Regular cardiac myocyte (primary cell): ENCODE measurements at places on chromosomes 3 and 15. TPM values are rescaled to one million over a fixed set of nuclear protein-coding genes. Genes with fewer than 3 reads are reported as not detected.

Gene TRPM1
- total RNA-seq, result under 0.01 TPM in 1 of 2 replicates, not detected in the other

Gene ARGFX
- not detected in 2 replicates for total RNA-seq

Gene C3orf85
- total RNA-seq, result not detected in 2 replicates

Gene KNG1
- total RNA-seq, result not detected in 2 replicates

Gene GPR156
- 0.38 and 0.56 TPM in 2 replicates for total RNA-seq

Gene RTP3
- not detected in 2 replicates for total RNA-seq

Gene ZMYND10
- total RNA-seq, result 0.58 and 0.85 TPM in 2 replicates

Gene LSMEM2
- total RNA-seq, result under 0.01 TPM in 1 of 2 replicates, not detected in the other

Gene SI
- not detected in 2 replicates for total RNA-seq

Gene COLQ
- under 0.01 and 0.28 TPM in 2 replicates for total RNA-seq

Gene TGM4
- not detected in 2 replicates for total RNA-seq

Gene HDAC11
- total RNA-seq, result 9.8 and 15.2 TPM in 2 replicates

Gene JAGN1
- total RNA-seq, result 27.3 and 38.3 TPM in 2 replicates

Gene APEH
- 127 and 160 TPM in 2 replicates for total RNA-seq

Gene CCDC32
- 21.7 and 23.7 TPM in 2 replicates for total RNA-seq

Gene VILL
- 2.5 and 5.4 TPM in 2 replicates for total RNA-seq

Gene ACP3
- under 0.01 and 0.28 TPM in 2 replicates for total RNA-seq

Gene RBP2
- not detected in 2 replicates for total RNA-seq

Gene SUCNR1
- total RNA-seq, result 6.5 and 6.7 TPM in 2 replicates

Gene NANOGP8
- not detected in 2 replicates for total RNA-seq

Gene CIDEC
- total RNA-seq, result under 0.01 TPM in 1 of 2 replicates, not detected in the other

Gene POLR2H
- 102 and 146 TPM in 2 replicates for total RNA-seq

Gene LPP
- 22.8 and 51.3 TPM in 2 replicates for total RNA-seq
